Cortex of kidney (tissue), 1 donor: ENCODE measurements at places on chromosomes 5 and 9.

GRCh38 chr9:95040106-95040505 lies 277.4 kb downstream of the FANCC start:
- DNase-seq = no peak

GRCh38 chr9:18861609-18862544 lies 171.1 kb downstream of the SAXO1 start:
- no peak for DNase-seq

DNA sequence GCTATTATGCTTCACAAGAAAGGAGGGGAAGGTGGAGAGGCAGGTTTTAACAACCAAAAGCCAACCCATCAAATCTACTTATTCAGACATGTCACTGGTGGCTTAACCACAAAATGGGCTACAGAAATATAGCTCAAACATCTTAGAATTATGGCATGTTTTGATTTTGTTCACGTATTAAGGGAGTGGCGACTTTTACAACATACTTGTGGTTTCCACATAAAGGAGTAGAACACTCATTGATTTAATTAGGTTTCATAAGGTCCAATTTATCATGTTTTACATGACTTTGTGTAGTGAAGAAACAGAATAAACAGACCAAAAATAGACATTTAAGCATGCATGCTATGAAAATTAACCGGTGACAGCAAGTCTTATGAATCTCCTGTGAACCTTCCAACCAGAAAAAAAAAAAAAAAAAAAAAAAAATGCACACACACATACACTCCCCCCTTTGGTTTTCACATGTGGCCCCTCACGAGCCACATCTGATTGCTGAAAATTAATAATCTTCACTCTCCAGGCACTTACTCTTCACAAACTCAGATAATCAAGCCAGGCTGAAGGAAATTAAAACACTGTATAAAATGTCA lies 5.4 kb downstream of the ZNF608 start:
- DNase-seq = no peak

GRCh38 chr9:89745601-89746376 lies 141.0 kb downstream of the GADD45G start:
- DNase-seq = no peak

- DNase-seq = no peak
These were observed 51.3 kb downstream of the SLC12A7 start for GRCh38 chr5:1060535-1060981.

- no peak for DNase-seq
These were observed 93.5 kb downstream of the GLDC start for GRCh38 chr9:6552033-6552432.

- no peak for DNase-seq
These were observed 948.9 kb upstream of the ARRDC3 start for GRCh38 chr5:92332039-92332438.

DNA sequence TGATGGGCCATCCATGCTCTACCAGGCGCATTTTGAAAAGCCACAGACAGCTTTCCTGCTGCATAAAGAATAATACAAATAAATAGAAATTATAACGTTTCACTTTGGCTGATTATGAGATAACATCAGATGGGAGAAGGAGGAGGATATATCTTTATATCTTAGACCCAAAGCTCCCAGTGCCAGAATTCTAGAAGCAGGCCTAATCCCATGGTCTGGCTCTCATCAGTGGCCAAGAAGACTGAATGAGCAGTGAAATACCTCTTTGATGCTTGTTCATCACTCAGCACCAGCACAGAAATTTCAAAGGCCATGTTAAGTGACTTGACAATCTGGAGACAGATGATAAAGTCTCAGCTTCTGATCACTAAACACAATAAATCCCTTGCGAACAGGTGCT lies 107.6 kb downstream of the PPP2R2B start:
- no peak for DNase-seq

- no peak for DNase-seq
These were observed 123.2 kb upstream of the FBXL7 start for GRCh38 chr5:15376803-15377202.

- no peak for DNase-seq
These were observed 3.7 kb downstream of the ROPN1L start for GRCh38 chr5:10445352-10445751.

- DNase-seq = no peak
These were observed 93.7 kb downstream of the NDFIP1 start for GRCh38 chr5:142202282-142202681.

DNA sequence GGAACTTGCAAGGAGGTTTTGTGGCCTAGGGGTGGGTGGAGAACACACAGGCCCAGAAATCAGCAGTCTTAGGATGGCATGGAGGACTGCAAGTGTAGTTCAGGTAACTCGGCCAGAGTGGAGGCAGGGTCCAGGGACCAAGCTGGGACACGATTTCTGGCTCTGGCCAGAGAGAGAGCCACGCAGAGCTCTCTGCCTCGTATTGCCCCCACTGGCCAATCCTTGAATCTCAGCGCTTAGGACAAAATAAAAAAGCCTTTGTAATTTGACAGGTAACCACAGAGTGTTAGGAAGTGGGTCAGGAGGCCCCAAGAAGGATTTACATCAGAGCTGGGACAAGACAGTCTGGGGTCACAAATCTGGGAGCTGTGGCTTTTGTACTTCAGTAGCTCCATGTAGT lies 11.7 kb downstream of the MAP3K1 start:
- DNase-seq = no peak

DNA sequence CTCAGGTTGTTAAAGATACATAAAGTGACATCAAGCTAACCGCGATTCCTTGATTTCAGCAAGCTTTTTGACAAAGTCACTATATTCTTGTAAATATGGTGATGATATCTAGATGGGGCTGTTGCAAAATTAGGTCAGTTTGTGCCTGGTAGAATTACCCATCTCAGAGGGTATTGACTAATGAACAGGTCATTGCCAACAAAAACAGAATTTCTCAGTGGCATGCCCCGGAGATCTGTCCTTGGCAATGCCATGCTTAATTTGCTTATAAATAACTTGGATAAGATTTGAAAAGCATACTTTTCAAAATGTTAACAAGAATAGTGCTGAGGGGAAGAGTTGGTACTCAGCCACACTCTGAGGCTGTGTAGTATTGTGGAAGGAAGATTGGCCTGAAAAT lies 783.3 kb upstream of the SEMA6A start:
- DNase-seq = no peak

- no peak for DNase-seq
These were observed 411.4 kb downstream of the IRX1 start for GRCh38 chr5:4007001-4007400.

DNA sequence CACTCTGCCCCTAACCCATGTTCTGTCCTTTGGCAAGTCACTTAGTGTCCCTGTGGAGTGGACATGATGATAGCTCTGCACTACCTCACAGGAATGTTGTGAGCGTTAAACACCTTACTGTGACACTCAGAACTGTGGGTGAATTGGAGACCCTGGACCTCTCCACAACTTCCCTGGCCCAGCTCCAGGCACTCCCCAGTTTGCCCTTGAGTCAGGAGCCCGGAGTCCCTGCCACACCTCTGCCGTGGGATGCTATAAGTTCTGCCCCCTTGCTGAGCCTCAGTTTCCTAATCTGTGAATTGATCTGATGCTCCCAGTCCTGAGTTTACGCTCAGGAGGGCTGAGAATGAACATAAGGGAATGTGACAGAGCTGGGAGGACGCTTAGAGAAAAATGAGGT lies 34.4 kb downstream of the GSN start:
- no peak for DNase-seq

DNA sequence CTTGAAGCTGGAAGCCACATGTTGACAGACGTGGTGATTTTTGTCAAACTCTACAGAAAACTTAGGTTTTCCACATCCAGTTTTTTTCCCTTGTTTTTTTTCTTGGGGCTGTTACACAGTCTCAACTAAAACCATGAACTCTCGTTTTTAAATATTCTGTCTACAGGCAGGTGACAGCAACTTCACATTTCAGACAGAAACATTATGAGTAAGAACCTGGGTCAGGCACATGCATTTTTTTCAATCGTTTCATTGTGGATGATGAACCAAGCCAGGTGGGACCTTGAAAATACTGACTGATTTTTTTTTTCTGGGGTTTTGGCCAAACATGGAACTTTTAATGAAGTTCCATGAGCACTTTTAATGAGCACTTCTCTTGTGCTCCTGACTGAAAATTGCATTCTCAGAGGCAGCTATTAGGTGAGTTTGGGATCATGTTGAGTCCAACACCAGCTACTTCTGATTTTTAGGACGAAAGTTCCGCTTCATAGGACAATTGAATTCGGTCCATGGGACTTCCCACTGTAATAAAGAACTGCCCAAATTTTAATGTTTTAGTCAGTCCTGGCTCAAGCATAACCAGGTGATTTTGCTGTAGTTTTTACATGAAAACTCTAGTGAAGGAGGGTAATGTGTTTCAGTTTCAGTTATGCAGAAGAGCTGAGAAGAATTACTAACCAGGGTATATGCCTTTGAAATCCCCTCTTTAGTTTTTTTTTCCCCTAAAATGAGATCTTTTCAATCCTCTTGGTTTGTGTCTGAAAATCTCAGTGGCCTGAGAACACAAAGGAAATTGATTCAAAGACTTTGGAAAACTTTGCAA lies 93.2 kb upstream of the ADAMTS16 start:
- no peak for DNase-seq

DNA sequence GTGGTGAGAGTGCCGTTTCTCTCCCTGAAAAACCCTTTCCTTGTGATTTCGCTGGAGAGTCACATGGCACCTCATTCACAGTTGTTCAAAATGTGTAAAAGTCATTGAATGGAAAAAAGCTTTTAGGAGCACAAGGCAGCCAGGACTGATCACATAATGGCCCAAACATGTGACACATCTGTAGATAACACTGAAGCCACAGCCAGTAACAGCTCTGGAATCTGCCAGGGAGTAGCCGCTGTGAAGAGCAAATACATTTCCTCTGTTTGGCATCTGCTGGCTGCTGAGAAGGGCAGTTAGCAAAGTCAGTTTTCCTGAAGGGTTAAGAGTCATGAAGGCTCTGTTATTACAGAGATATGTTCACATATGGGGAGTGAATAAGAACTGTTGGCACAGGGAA lies 271.8 kb downstream of the NNT start:
- DNase-seq = no peak

GRCh38 chr5:87746341-87746740 lies 333.6 kb upstream of the CCNH start:
- DNase-seq = no peak

DNA sequence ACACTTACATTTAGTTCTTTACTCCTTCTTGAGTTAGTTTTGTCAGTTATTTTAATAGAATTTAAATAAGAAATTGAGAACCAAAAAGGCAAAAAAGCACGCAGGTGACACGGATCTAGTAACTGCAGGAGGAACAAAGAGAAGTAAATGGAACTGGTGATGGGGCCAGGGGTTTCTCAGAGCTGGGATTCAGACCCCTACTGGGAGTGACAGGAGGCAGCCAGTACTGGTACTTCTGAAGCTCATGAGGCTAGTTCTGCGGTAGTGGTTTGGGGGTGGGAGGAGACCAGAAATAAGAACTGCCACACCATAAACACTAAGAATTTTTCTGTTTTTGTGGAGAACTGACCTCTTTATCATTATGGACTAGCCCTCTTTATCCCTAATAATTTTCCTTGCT lies 48.2 kb downstream of the OXCT1 start:
- DNase-seq = no peak

GRCh38 chr5:156367597-156367996 lies 40.6 kb downstream of the SGCD start:
- no peak for DNase-seq

DNA sequence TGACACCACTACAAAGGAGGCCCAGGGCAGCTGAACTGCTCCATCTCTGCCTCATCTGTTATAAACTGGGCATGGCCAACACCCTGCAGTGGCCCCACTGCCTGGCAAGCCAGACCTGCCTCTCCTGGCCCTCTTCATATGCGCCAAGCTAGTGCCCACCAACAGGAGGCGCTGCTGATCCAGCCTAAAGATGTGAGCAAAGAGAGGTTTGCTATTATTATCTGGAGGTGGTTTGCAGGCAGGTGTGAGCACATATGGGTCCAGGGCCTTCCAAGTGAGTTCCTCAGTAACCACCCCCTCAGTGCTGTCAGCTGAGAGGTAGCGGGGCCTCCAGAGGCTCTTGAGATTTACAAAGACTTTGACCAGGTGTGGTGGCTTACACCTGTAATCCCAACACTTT lies 232.2 kb downstream of the SYK start:
- no peak for DNase-seq

DNA sequence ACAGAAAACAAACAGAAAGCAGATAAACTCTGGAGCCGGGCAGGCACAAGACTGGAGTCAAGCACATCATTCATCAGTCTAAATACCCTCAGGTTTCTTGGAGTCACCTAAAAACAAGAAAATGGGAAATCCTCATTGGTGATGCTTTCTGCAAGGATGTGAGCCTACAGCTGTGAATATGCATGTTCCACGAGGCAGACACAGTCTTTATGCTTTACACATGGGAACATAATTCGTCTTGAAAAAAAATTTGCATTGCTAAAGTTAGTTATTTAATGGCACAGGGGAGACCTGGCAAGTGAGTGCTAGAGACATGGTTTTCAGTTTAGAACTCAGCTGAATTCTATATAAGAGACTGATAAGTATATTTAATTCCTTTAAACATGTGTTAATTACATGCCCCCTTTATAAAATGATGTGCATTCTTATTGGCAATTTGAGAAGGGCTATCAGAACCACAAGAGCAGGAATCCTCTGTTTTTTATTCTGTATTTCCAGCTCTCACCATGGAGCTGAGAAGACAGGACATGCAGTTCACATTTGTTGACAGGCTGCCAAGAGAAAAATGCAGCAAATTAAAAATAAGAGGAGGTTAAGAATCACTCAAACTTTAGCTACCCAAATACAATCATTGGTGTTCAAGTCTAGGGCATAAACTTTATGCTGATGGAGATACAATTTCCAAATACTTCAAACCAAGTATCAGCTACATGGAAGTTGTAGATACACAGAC lies 438.0 kb upstream of the MPDZ start:
- DNase-seq = no peak

- DNase-seq = no peak
These were observed 131.3 kb downstream of the DOCK2 start for GRCh38 chr5:169768416-169768815.

DNA sequence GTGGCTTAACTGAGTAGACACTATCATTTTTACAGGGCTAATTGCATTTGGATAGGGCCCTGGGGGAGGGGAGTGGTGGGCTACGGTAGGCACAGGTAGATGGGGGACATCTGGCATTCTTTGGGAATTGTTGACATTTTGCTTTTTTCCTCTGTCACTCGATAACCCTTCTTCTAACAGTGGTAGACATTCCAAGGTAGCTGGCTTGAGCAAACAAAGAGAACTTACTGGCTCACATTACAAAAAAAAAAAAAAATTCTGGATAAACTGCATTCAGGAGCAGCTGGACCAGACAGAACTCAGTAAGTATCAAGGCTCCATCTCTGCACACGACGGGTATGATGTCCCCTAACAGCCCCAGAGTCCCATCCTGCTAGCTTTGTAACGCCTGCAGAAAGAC lies 585.2 kb downstream of the ZNF608 start:
- DNase-seq = no peak

- DNase-seq = no peak
These were observed 2.6 kb downstream of the FASTKD3 start for GRCh38 chr5:7866196-7866595.

GRCh38 chr9:131259916-131260597 lies 16.3 kb downstream of the FAM78A start:
- DNase-seq = no peak

DNA sequence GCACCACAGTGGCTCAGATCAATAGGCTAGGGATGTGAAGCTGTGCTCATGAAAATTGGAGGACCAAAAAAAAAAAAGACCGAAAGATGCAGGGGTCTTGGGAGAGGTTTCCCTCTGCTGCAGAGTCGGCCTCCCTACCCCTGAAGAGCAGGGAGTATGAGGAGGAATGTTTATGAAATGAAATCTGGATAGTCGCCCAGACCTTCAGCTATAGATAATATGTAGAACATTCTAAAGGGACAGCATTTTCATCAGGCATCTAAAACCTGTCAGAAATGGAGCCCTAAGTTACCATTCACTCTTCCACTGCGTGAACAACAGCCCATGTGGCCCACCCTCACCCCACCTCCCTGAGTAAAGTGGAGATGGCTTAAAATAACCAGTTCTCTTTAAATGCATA lies 122.9 kb downstream of the TMEM174 start:
- no peak for DNase-seq
